ENCODE measurements at places on chromosomes 2 and 18.

GRCh38 chr18:2978661-2979106, 34.3 kb downstream of the LPIN2 start:
- DNase-seq, result no peak

DNA sequence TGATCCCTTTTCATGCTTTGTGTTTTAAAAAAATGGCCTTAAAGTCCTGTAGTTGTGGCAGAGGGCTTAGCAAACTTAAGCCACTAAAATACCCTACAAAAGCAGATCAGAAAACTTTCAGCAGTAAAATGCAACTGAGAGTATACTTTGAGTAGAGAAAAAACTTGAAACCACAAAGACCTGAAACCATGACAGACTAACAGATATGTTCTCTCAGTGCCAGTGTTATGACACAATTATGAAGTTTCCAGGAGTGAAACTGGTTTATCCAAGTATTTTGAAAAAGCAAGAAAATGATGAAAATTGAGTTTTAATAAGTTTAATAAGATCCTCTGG, 74.5 kb downstream of the SPRED2 start:
- DNase-seq, result no peak

GRCh38 chr2:202135091-202135874, 62.2 kb downstream of the KIAA2012 start:
- DNase-seq, result peak; percentile 10

- DNase-seq, result no peak
Observed at GRCh38 chr2:12430407-12431133, 286.2 kb upstream of the TRIB2 start.

DNA sequence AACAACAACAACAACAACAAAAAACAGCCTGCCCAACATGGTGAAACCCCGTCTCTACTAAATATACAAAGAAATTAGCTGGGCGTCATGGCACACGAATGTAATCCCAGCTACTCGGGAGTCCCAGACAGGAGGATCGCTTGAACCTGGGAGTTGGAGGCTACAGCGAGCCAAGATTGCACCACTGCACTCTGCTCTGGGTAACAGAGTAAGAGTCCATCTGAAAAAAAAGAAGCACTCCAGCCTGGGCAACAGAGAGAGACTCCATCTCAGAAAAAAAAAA, 344.1 kb upstream of the PLGLB2 start:
- no peak for DNase-seq

DNA sequence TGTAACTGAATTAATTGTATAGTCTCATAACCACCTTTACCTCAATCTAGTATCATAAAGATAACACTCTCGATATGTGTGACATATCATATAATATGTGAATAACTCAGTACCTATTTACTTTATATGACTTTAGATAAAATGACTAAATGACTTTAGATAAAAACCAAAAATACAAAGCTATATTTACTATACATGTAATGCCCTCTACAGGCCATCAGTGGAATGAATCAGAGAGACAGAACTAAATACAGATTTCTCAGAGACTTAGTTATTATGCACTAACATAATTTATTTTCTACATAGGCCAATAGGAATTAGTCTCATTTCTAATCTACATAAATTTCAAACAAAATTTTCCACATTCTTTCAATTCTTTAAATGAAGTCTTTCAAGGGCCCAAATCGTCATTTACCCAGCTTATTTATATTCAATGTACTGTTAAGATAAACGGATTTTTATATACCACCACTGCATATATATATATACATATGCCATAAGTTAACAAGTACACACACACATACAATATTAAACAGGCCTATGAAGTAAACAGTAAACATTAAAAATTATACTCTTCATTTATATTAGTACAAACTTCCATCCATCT, 219.9 kb downstream of the EXOC6B start:
- DNase-seq, result peak; percentile 6

All from hippocampal formation (tissue), 2 donors.